ENCODE measurements at places on chromosomes 6 and 20. TPM values are rescaled to one million over a fixed set of nuclear protein-coding genes. Genes with fewer than 3 reads are reported as not detected.

Gene MRAP2
- not detected for total RNA-seq

Gene CLPSL1
- not detected for total RNA-seq

Gene CALHM4
- total RNA-seq, result not detected

Gene PLAGL1
- 7.4 TPM for total RNA-seq

Gene SPATS1
- not detected for total RNA-seq

Gene PLA2G7
- total RNA-seq, result not detected

Gene SLA2
- total RNA-seq, result 137 TPM

Gene LZTS3
- 0.53 TPM for total RNA-seq

Gene CTAGE9
- not detected for total RNA-seq

Gene NMBR
- total RNA-seq, result not detected

Gene THEMIS
- 142 TPM for total RNA-seq

DNA sequence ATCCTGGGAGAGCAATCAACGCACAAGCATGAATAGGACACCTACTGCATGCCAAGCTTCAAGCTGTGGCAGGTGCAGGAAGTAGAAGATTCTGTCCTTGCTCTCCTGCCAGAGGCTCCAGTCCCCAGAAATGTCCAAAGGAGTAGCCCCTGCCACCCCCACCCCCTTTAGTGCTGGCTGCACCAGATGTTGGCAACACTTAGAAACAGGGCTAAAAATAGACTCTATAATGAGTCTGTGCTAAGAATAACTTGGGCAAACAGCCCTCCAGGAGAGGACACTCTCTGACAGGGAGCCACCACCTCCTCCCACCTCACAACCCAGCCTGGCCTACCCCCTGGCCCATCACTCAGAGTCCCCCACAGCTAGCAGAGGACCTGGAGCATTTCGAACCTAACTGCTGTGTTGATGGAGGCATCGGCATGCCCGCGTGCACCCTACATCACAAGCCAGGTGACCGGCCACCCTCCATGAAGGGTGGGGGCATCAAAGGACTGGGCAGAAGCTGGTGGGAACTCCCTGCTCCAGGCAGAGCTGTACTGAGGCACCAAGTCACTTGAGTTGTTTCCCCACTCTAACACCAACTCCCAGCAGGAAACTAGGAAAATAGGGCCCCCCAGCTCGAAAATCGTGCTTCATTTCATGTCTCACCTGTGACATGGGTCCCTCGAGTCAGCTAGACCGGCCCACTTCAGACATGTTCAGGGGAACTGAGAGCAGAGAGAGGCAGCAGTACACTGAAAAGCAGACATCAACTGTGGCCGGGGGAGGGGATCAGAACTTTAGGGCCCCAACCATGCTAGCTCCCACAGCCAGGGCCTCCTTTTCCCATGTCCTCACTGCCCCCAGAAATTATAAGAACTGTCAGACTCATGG is 18.7 kb downstream of the TFEB start:
- no peak overlapping the region for H3K4me3 ChIP-seq
- H3K4me1 ChIP-seq, result peaks cover 41% of the 10 kb centered on the region
- H3K27me3 ChIP-seq, result no peaks in the 10 kb centered on the region

DNA sequence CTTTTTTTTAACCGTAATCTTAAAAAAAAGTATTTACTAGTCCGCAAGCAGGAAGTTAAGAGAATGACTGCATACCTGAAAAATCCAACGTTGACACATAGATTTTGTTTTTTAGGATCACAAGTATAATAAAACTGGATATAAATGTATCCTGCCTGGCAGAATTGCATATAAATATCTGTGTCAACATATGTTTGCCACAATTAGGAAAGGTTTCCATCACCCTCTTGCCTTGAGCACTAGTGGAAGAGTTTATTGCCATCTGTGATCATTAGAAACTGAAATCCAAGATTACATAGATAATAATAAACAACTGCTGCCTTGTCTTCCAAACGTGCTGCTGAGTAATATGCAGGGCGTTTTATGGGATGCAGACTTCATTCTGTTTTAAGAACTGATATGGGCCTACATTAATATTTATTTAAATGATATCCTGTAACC is 27.9 kb downstream of the PLEKHG1 start:
- no peak overlapping the region for H3K4me3 ChIP-seq
- no peaks in the 10 kb centered on the region for H3K36me3 ChIP-seq
- DNase-seq, result no peak
- peaks cover 17% of the 10 kb centered on the region for H3K4me1 ChIP-seq
- no peak overlapping the region for H3K27ac ChIP-seq
- H3K27me3 ChIP-seq, result peaks cover 9% of the 10 kb centered on the region

DNA sequence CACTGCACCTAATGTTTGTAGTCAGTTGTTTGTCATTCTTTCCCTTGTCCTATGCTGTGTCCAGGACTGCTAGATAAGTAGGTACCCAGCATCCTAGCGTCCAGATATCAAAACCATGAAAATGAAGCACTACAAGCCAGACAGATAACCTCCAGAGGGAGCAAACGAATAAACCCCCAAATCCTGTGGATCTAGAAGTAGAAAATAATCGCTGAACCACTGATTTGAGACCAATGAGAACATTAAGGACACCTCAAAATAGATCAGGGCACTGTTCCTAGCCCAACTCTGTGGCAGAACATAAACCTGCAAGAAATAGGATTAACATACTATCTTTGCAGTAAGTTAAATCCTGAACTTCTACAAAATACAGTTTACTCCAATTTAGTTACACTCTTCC is 1.1 kb upstream of the KLHL32 start:
- peaks cover 36% of the 10 kb centered on the region for H3K4me1 ChIP-seq
- H3K27ac ChIP-seq, result peak overlapping the region; percentile 7
- DNase-seq, result no peak
- no peaks in the 10 kb centered on the region for H3K36me3 ChIP-seq
- H3K27me3 ChIP-seq, result peaks cover 22% of the 10 kb centered on the region

- H3K27ac ChIP-seq, result peak overlapping the region; percentile 94
- DNase-seq, result no peak
- H3K4me3 ChIP-seq, result no peak overlapping the region
- no peaks in the 10 kb centered on the region for H3K36me3 ChIP-seq
- no peaks in the 10 kb centered on the region for H3K27me3 ChIP-seq
- H3K4me1 ChIP-seq, result peaks cover 83% of the 10 kb centered on the region
Measured at GRCh38 chr20:53752971-53753879, 159.6 kb upstream of the ZNF217 start.

GRCh38 chr6:705047-705446 is 12.1 kb upstream of the EXOC2 start:
- H3K4me1 ChIP-seq, result peaks cover 20% of the 10 kb centered on the region
- H3K27me3 ChIP-seq, result peaks cover 29% of the 10 kb centered on the region
- no peaks in the 10 kb centered on the region for H3K36me3 ChIP-seq
- DNase-seq, result no peak

GRCh38 chr6:16651871-16652270 is 109.4 kb downstream of the ATXN1 start:
- no peaks in the 10 kb centered on the region for H3K27me3 ChIP-seq
- peak overlapping the region; percentile 16 for H3K4me3 ChIP-seq
- peaks cover 33% of the 10 kb centered on the region for H3K36me3 ChIP-seq
- peaks cover 53% of the 10 kb centered on the region for H3K4me1 ChIP-seq
- H3K27ac ChIP-seq, result peak overlapping the region; percentile 87

DNA sequence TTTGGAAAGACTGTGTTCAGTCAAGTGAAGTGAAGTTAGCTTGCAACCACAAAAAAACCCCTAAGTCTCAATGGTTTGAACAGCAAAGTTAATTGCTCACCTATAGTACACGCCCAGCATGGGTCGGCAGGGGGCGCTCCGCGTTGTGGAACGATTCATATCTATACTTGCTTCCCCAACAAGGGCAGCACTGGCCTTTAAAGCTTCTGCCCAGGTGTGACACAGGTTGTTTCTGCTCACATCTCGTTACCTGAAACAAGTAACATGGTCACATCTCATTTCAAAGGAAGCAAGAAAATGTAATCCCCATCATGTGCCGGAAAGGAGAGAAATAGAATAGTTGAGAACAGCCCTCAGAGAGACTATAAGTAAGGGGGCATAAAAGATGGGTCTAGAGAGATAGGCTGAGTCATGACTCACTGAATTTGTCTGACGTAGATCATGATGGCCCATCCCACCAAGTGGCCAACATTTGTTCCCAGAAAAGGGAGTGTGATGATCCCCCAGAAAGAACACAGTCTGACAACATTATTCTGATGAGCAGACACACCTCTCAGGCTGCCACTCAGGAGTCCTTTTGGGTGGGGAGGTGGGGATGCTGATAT is 29.0 kb downstream of the HNF4A start:
- no peak overlapping the region for H3K27ac ChIP-seq
- H3K27me3 ChIP-seq, result peaks cover 6% of the 10 kb centered on the region
- no peaks in the 10 kb centered on the region for H3K36me3 ChIP-seq
- DNase-seq, result peak; percentile 88
- H3K4me1 ChIP-seq, result peaks cover 6% of the 10 kb centered on the region

DNA sequence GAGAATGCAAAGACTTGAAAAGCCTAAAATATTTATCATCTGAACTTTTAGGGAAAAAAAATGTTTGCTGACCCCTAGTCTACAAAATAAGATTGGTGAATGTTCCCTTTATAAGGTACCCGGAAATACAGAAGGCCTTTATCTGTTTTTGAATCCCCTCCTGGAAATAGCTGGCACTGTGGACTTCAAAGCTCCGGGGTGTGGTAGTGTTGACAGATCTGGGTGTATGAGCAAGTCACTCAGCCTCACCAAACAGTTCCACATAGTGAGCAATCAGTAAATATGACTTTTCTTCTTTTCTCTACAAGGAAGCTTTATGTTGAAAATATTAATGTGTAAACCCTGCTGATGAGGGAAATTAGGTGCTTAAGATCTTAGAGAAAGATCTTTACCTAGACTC is 29.2 kb upstream of the HTR1B start:
- H3K36me3 ChIP-seq, result no peaks in the 10 kb centered on the region
- H3K27ac ChIP-seq, result no peak overlapping the region
- DNase-seq, result no peak
- no peaks in the 10 kb centered on the region for H3K27me3 ChIP-seq
- no peaks in the 10 kb centered on the region for H3K4me1 ChIP-seq
- H3K4me3 ChIP-seq, result no peak overlapping the region

DNA sequence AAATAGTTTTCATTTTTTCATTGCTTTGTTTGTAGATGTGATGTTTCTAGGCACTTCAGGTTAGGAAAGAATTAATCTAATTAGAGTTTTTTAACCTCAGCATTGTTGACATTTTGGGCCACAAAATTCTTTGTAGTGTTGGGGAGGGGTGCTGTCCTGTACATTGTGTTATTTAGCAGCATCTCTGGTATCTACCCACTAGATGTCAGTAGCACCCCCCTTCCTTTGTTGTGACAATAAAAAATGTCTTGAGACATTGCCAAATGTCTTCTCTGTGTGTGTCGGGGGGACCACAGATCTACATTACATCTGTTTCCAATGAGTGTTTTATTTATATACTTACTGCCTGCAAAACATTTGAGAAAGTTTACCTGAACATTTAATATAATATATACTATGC is 45.6 kb downstream of the EYA4 start:
- no peaks in the 10 kb centered on the region for H3K4me1 ChIP-seq
- no peaks in the 10 kb centered on the region for H3K36me3 ChIP-seq
- no peak overlapping the region for H3K4me3 ChIP-seq
- no peaks in the 10 kb centered on the region for H3K27me3 ChIP-seq

GRCh38 chr20:53937339-53937741 is 133.1 kb downstream of the BCAS1 start:
- no peak overlapping the region for H3K4me3 ChIP-seq
- peaks cover 66% of the 10 kb centered on the region for H3K4me1 ChIP-seq
- DNase-seq, result no peak
- no peaks in the 10 kb centered on the region for H3K27me3 ChIP-seq

DNA sequence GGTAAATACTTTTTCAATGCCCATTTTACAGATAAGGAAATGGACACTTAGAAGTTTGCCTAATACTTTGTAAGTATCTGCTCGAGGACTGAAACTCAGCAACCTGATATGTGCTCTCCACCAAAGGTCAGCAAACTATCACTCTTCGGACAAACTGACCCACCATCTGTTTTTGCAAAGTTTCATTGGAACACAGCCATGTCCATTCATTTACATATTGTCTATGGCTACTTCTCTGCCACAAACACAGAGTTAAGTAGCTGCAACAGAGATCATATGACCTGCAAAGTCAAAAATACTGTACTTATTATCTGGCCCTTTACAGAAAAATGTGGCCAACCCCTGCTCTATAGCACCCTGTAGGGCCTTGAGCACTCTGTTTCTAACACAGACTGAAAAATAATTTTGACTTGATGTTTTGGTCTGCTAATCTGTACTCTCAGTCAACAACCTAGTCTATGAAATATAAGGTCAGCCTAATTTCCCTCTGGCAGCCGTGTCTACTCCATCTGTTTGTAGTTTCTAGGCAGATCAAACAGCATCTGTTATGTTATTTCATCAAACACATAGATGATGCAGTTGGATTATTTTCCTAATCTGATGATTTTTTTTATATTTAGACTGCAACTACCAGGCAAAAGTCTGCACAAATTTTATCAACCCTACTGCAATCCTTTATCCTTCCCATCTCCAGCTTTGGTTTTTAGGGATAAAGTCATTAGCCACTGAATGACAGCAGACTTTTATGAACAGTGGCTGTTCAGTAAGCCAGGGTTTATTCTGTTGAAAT is 41.4 kb upstream of the BEND6 start:
- no peaks in the 10 kb centered on the region for H3K4me1 ChIP-seq
- no peak for DNase-seq
- H3K27me3 ChIP-seq, result peaks cover 11% of the 10 kb centered on the region
- H3K27ac ChIP-seq, result no peak overlapping the region

GRCh38 chr6:117270055-117270842 is 4.9 kb downstream of the VGLL2 start:
- DNase-seq, result no peak
- H3K27me3 ChIP-seq, result peaks cover 79% of the 10 kb centered on the region
- H3K27ac ChIP-seq, result no peak overlapping the region
- H3K4me3 ChIP-seq, result peak overlapping the region; percentile 10
- H3K4me1 ChIP-seq, result peaks cover 3% of the 10 kb centered on the region

DNA sequence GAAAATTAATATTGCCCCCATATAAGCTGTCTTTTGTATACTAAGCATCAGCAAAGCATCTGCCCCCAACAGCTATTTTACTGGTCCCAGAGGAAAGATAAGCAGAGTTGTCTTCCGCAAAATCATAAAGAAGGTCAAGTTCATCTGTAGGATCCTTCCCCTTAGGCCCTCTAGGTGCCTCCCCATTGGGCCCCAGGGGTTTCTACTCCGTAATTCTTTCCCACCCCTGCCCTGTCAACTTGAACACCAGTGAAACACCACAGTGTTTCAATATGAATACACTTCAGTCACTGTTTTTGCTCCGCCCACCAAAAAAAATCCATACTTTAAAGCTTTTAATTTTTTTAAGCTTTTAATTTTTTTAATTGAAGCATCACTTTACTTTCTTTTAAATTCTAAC is 159.2 kb downstream of the ATXN1 start:
- no peak for DNase-seq
- H3K4me1 ChIP-seq, result peaks cover 38% of the 10 kb centered on the region
- H3K27ac ChIP-seq, result no peak overlapping the region
- H3K36me3 ChIP-seq, result peaks cover 23% of the 10 kb centered on the region
